ENCODE measurements at places on chromosomes 4 and X. TPM values are rescaled to one million over a fixed set of nuclear protein-coding genes. Genes with fewer than 3 reads are reported as not detected.

The GABRB1 gene
- 8.8 TPM for polyA plus RNA-seq

The SCML1 gene
- 16.6 TPM for polyA plus RNA-seq

The TMEM31 gene
- not detected for polyA plus RNA-seq

The SLIT2 gene
- polyA plus RNA-seq, result 71.1 TPM

The REPS2 gene
- polyA plus RNA-seq, result 17.2 TPM

The SUPT20HL2 gene
- polyA plus RNA-seq, result not detected
